Spinal cord (tissue), 10 donors: ENCODE measurements at places on chromosomes 4 and X. TPM values are rescaled to one million over a fixed set of nuclear protein-coding genes. Genes with fewer than 3 reads are reported as not detected.

GRCh38 chrX:74680836-74681235 is 66.4 kb upstream of the RLIM start:
- no peak overlapping the region for H3K27ac ChIP-seq
- H3K4me1 ChIP-seq, result no peaks in the 10 kb centered on the region
- no peak for DNase-seq
- no peaks in the 10 kb centered on the region for H3K36me3 ChIP-seq

DNA sequence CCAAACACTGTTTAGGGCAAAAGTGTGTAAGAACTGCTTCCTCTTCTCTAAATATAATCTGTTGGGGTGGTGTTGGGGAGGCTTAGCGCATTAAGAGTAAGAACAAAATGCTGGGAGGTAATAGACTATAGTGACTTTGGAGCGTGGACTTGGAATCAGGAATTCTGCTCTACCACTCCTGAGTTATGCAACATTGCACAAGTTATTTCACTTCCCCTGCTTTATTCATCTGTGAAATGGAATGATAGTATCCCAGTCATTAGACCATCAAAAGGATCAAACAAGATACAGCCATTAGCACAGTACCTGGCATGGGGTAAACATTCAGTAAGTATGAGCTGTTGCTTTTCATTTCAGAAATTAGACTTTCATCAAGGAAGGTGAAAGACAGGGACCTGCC is 58.7 kb downstream of the IGFBP7 start:
- no peaks in the 10 kb centered on the region for H3K36me3 ChIP-seq
- no peak for DNase-seq
- H3K4me1 ChIP-seq, result no peaks in the 10 kb centered on the region

DNA sequence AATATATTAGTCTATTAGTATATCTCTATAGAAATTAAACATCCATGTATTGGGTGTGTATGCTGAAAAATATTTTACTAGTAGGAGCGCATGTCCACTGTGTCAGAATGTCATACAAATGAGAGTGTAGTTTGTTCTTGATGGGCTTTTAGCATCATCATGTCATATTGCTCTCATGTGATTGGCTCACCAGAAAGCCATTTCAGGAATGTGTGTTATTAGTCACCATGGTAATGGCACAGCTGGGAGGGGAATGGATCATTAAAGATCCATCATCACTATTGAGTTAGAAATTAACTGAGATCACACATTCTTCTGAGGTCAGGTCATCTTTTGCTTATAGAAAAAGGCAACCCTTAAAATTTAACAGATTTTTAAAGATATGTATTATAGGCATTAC is 77.3 kb downstream of the PHEX start:
- no peak overlapping the region for H3K4me3 ChIP-seq
- no peaks in the 10 kb centered on the region for H3K36me3 ChIP-seq
- H3K27ac ChIP-seq, result no peak overlapping the region

GRCh38 chr4:82500435-82501153 is 61.2 kb downstream of the TMEM150C start:
- H3K4me1 ChIP-seq, result peaks cover 4% of the 10 kb centered on the region
- peak; percentile 52 for DNase-seq
- no peak overlapping the region for H3K27ac ChIP-seq
- H3K4me3 ChIP-seq, result no peak overlapping the region
- no peaks in the 10 kb centered on the region for H3K27me3 ChIP-seq
- peaks cover 5% of the 10 kb centered on the region for H3K36me3 ChIP-seq

- DNase-seq, result no peak
- no peak overlapping the region for H3K4me3 ChIP-seq
- no peaks in the 10 kb centered on the region for H3K36me3 ChIP-seq
- H3K27ac ChIP-seq, result no peak overlapping the region
Measured at GRCh38 chr4:121189326-121190215, 25.4 kb upstream of the TNIP3 start.

GRCh38 chr4:73257651-73258435 is 755 bp downstream of the ANKRD17 start:
- H3K36me3 ChIP-seq, result no peaks in the 10 kb centered on the region
- DNase-seq, result peak; percentile 8
- no peaks in the 10 kb centered on the region for H3K27me3 ChIP-seq
- H3K4me1 ChIP-seq, result peaks cover 7% of the 10 kb centered on the region
- peak overlapping the region; percentile 96 for H3K4me3 ChIP-seq

DNA sequence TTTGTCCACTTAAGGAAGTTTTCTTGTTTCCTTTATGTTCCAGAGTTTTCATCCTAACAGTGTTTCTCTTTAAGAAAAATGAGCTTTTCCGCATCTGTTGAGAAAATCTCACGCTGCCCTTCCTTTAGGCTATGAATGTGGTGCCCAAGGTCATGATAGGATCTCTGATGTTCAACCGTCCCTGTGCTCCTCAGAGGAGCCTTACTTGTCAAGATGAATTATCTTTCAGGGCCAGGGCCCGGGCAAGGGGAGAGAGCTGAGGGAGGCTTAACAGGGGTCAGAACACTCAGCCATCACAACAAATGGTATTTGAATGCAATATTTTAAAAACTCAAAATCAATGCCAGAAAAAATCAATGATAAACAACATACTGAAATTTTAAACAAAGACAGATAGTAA is 6.2 kb upstream of the NELFA start:
- H3K4me3 ChIP-seq, result no peak overlapping the region
- H3K4me1 ChIP-seq, result peaks cover 5% of the 10 kb centered on the region
- peaks cover 11% of the 10 kb centered on the region for H3K36me3 ChIP-seq
- H3K27me3 ChIP-seq, result no peaks in the 10 kb centered on the region
- DNase-seq, result no peak

DNA sequence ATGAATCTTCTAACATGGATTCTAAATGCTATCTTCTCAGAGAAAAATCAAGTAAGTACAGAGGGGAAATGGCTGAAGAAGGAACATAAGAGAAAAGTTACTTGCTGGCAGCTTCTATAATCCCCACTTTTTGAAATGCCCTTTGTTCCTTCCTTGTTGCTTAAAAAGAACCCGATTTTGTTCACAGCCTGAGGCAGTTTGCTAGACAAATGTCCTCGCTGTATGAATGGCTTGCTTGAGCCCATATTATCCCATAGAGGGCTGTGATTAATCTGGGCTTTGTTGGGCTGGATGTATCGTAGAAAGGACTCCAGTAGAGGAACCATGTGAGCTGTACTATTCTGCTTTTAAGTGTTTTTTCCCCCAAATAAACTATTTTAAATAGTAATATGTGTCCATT is 134.3 kb upstream of the FGF13 start:
- peak overlapping the region; percentile 34 for H3K27ac ChIP-seq
- H3K27me3 ChIP-seq, result peaks cover 3% of the 10 kb centered on the region
- no peaks in the 10 kb centered on the region for H3K36me3 ChIP-seq
- H3K4me3 ChIP-seq, result no peak overlapping the region
- H3K4me1 ChIP-seq, result no peaks in the 10 kb centered on the region
- DNase-seq, result no peak

- no peaks in the 10 kb centered on the region for H3K27me3 ChIP-seq
- H3K4me3 ChIP-seq, result no peak overlapping the region
- H3K27ac ChIP-seq, result no peak overlapping the region
- no peak for DNase-seq
- no peaks in the 10 kb centered on the region for H3K4me1 ChIP-seq
- no peaks in the 10 kb centered on the region for H3K36me3 ChIP-seq
Measured at GRCh38 chr4:183059797-183060196, 39.3 kb upstream of the WWC2 start.

GRCh38 chr4:28010577-28011240 is 1150.1 kb downstream of the STIM2 start:
- no peak overlapping the region for H3K27ac ChIP-seq
- no peaks in the 10 kb centered on the region for H3K36me3 ChIP-seq
- no peaks in the 10 kb centered on the region for H3K27me3 ChIP-seq
- H3K4me3 ChIP-seq, result no peak overlapping the region
- no peak for DNase-seq

DNA sequence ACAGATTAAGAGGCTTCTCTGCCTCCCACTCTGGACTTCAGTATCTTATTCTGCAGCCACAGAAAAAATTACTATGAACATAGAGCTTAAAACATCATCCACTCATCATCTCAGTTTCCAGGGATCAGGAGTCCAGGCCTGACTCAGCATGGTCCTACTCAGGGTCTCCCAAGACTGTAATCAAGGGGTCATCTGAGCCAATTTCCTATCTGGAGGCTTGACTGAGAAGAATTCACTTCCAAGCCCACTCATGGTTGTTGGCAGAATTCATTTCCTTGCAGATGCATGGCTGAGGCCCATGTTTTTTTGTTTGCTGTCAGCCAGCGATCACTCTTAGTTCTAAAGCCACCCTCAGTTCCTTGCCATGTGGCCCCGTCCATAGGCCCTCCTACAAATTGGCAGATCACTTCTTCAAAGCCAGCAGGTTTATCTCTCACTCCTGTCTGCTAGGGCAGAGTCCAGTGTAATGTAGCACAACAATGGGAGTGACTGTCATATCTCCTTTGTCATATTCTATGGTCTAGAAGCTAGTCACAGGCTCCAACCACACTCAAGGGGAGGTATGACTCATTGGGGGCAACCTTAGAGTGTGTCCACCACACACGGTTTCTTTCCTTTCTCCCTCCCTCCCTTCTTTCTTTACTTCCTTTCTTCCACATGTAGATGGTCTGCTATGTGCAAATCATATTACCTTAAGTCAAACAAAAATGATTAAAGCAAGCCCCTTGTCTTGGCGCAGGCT is 251.6 kb downstream of the QDPR start:
- DNase-seq, result no peak
- no peaks in the 10 kb centered on the region for H3K36me3 ChIP-seq
- no peak overlapping the region for H3K27ac ChIP-seq
- H3K4me1 ChIP-seq, result no peaks in the 10 kb centered on the region
- no peaks in the 10 kb centered on the region for H3K27me3 ChIP-seq
- no peak overlapping the region for H3K4me3 ChIP-seq

DNA sequence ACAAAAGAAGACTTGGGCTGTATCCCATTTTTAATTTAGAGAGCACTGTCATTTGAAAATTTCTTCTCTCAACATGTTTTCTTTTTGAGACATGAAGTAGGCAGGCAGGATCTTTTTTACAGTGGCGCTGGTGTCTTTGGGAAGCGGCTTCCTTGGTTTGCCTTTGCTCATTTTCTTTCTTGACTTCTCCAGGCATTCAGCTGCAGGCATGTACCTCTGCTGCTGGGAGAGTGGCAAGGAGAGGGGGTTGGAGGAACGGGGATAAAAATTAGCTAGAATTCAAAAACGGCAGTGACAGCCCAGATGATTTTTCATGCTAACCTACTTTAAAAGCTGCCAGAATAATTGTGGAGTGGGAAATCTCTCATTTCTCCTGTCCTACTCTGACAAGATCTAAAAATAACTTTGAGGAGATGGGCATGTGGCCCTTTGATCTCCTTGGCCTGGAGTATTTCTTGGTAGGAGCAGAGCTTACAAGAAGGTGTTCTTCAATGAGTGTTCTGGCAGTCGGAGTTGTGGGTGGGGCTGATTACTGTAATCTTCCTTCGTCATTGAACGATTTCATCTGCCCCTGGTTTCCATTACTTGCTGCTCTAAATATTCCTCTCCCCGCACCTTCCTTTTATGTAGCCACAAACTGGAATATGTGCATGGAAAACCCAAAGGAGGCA is 54.8 kb downstream of the TBL1X start:
- no peak overlapping the region for H3K4me3 ChIP-seq
- H3K27ac ChIP-seq, result no peak overlapping the region
- DNase-seq, result no peak

GRCh38 chr4:17511509-17511949 is 361 bp downstream of the QDPR start:
- peak; percentile 81 for DNase-seq
- H3K4me1 ChIP-seq, result peaks cover 11% of the 10 kb centered on the region
- H3K27me3 ChIP-seq, result peaks cover 2% of the 10 kb centered on the region
- peak overlapping the region; percentile 67 for H3K27ac ChIP-seq

GRCh38 chrX:3697220-3697684 is 16.2 kb downstream of the PRKX start:
- peak overlapping the region; percentile 52 for H3K27ac ChIP-seq
- peaks cover 20% of the 10 kb centered on the region for H3K4me1 ChIP-seq
- DNase-seq, result no peak
- H3K4me3 ChIP-seq, result no peak overlapping the region
- no peaks in the 10 kb centered on the region for H3K36me3 ChIP-seq

GRCh38 chr4:146742416-146742815 is 103.7 kb downstream of the POU4F2 start:
- H3K4me1 ChIP-seq, result no peaks in the 10 kb centered on the region
- no peaks in the 10 kb centered on the region for H3K27me3 ChIP-seq
- no peak overlapping the region for H3K4me3 ChIP-seq

GRCh38 chr4:168143601-168144000 is 51.3 kb downstream of the ANXA10 start:
- no peaks in the 10 kb centered on the region for H3K27me3 ChIP-seq
- no peaks in the 10 kb centered on the region for H3K36me3 ChIP-seq
- no peak overlapping the region for H3K27ac ChIP-seq
- no peak for DNase-seq
- H3K4me1 ChIP-seq, result no peaks in the 10 kb centered on the region
- no peak overlapping the region for H3K4me3 ChIP-seq

GRCh38 chr4:136078976-136079375 is 1453.3 kb downstream of the PCDH18 start:
- no peak overlapping the region for H3K27ac ChIP-seq
- no peaks in the 10 kb centered on the region for H3K4me1 ChIP-seq
- no peak for DNase-seq
- H3K36me3 ChIP-seq, result no peaks in the 10 kb centered on the region
- no peak overlapping the region for H3K4me3 ChIP-seq

DNA sequence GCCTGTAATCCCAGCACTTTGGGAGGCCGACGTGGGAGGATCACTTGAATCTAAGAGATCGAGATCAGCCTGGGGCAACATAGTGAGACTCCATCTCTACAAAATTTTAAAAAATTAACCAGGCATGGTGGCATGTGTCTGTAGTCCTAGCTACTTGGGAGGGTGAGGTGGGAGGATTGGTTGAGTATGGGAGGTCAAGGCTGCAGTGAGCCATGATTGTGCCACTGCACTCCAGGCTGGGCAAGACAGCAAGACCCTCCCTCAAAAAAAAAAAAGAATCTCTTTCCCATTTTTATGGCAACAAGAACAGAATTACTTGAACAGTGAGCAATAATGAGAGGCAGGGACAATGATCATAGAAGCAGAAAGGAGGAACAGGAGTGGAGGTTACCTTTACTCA is 94.8 kb downstream of the RNF150 start:
- H3K4me1 ChIP-seq, result no peaks in the 10 kb centered on the region
- DNase-seq, result no peak
- no peak overlapping the region for H3K27ac ChIP-seq
- H3K36me3 ChIP-seq, result no peaks in the 10 kb centered on the region

- DNase-seq, result no peak
- no peaks in the 10 kb centered on the region for H3K27me3 ChIP-seq
- H3K4me1 ChIP-seq, result no peaks in the 10 kb centered on the region
- H3K4me3 ChIP-seq, result no peak overlapping the region
- H3K36me3 ChIP-seq, result no peaks in the 10 kb centered on the region
Measured at GRCh38 chr4:100369871-100370270, 148.0 kb downstream of the EMCN start.

- no peak for DNase-seq
- H3K4me3 ChIP-seq, result no peak overlapping the region
- H3K36me3 ChIP-seq, result no peaks in the 10 kb centered on the region
- H3K27me3 ChIP-seq, result no peaks in the 10 kb centered on the region
Measured at GRCh38 chr4:159240046-159240445, 137.2 kb downstream of the RAPGEF2 start.

The SERTM2 gene
- total RNA-seq, result 5.1 TPM

The RPS6KA6 gene
- total RNA-seq, result 14.1 TPM

The GRID2 gene
- 19.7 TPM for total RNA-seq

The MAOA gene
- total RNA-seq, result 13.6 TPM
